ENCODE measurements at places on chromosomes 1 and 21. TPM values are rescaled to one million over a fixed set of nuclear protein-coding genes. Genes with fewer than 3 reads are reported as not detected.

CSF3R gene
- total RNA-seq, result not detected

CACHD1 gene
- 4.5 TPM for total RNA-seq

AXDND1 gene
- not detected for total RNA-seq

CHD5 gene
- total RNA-seq, result 0.98 TPM

S100A8 gene
- not detected for total RNA-seq

KRTAP10-11 gene
- not detected for total RNA-seq

SPATA46 gene
- not detected for total RNA-seq

Measured in A172 (cell line).